ENCODE measurements at places on chromosomes 1 and 21.

DNA sequence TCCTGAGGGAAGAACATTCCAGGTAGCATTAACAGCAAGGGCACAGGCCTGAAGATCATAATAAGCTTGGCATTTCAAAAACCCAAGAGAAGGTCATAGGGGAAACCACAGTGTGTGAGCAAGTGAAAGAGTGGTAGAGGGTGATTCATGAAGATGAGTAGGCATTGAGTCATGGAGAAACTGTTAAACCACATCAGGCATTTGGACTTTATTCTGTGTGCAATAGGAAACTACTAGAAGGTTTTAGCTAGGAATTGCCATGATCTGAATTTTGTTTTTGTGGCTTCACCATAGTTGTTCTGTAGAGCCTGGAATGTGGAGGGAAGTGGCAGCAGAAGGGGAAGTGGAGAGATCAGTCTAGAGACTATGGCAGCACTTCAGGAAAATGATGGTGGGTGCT is 359.0 kb upstream of the PTBP2 start:
- DNase-seq = peak; percentile 94

DNA sequence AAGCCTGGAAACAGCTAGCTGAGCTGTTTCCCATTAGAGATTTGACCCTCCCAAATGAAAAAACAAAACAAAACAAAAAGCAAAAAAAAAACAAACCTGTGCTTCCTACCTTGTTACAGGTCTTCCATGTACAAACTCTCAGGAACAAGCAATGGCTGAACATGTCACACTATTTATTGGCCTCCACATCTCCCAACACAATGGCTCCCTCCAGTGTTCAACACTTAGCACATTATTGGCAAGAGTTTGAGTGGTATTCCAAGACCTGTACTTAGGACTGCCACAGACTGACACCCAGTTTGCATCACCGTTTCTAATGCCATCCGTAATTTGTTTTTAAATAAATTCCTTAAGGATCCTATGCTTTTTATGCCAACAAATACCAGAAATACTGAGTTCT is 195.0 kb upstream of the OLFM3 start:
- peak; percentile 39 for DNase-seq

GRCh38 chr1:94039514-94039870 is 81.5 kb downstream of the ABCA4 start:
- no peak for DNase-seq

- no peak for DNase-seq
These were observed 119.7 kb downstream of the C1orf21 start for GRCh38 chr1:184506481-184506880.

DNA sequence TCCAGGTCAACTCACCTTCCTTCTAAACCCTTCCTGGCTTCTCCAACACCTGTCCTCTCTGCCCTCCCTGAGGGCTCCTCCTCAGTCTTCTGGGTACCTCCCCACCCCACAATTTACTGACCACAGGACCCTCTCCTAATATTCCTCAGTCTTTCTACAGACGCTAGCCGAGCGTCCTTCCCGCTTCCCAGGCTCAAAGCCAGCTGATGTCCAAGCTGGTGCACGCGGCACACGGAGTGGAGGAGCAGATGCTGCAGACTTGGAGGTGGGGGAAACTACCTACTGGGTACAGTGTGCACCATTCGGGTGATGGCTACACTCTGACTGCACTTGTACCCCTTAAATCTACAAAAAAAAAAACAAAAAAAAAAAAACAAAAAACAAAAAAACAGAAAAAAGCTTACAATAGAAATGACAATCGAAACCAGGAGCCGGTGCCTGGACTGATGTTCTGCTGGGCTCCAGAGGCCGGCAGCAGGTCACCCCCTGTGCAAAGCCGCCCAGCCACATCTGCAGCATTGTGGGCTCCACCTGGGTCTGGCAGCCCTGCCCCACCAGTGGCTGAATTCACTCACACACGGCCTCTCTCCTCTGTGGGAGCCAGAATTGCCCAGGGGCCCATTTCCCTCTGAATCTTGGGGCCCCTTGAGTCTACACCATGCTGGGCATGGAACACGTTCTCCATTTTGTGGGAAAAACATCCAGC is 7.0 kb downstream of the TRIM11 start:
- no peak for DNase-seq

DNA sequence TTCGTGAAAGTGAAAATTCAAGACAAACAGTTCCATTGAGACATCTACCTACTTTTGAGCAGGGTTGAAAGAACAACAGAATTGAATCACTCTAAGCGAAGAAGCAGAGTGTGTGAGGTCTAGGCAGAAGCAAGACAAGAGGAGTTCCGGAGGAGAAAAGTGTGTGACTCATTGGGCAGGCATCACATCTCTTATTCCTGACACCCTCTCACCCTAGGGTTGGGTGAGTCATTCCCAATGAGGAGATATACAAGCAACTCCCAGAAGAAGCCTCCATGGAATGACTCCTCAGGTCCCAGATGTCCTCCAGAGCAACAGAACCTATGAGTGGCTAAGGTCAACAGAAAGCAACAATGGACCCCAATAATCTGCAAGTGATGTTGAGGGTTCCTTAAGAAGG is 138.1 kb downstream of the TPR start:
- DNase-seq = peak; percentile 8

Measured in retinal pigment epithelial cell (primary cell).